Stimulated activated CD4-positive, alpha-beta T cell treated with anti-CD3 and anti-CD28 coated beads, TNF-alpha, amount 100 ng/mL, for 48 hours (primary cell): ENCODE measurements at places on chromosomes 6 and 20.

DNA sequence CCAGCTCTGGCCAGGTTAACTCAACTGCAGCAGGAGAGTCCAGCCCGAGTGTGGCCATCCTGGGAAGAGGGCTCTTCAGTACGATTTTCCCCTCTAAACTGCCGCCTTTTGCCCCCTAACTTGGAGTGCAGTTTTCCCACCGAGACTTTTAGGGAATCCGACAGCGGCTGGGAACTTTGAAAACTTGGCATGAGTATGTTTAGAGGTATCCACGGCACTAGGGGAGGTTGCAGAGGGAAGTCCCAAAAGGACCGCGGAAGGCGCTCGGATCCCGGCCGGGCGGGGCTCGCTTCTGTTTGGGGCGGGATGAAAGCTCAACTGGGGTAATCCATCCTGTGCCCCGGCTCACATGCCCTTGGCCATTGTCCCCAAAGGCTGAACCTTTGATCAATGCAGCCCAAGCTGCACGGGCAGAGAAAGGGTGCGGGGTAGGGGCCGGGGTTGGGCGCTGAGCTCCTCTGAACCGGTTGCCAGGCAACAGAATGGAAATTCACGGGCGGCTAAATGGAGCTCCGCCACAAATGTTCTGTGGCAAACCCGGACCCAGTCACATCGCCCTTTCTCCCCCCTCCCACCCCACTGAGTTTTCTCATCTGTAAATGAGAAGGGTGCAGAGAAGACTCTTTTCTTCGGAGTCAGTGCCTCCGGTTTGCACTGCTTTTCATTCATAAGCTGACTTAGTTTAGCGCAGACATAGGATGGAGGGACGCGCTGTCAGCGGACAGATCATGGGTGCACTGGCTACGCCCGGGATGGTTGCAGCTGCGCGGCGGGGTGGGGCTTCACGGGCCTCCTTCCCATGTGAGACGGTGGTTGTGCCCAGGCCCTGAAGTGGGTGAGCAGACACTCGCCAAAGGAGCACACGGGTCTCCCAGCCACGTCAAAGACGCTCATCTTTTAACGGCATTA lies 2.3 kb downstream of the BMP6 start:
- DNase-seq = no peak

DNA sequence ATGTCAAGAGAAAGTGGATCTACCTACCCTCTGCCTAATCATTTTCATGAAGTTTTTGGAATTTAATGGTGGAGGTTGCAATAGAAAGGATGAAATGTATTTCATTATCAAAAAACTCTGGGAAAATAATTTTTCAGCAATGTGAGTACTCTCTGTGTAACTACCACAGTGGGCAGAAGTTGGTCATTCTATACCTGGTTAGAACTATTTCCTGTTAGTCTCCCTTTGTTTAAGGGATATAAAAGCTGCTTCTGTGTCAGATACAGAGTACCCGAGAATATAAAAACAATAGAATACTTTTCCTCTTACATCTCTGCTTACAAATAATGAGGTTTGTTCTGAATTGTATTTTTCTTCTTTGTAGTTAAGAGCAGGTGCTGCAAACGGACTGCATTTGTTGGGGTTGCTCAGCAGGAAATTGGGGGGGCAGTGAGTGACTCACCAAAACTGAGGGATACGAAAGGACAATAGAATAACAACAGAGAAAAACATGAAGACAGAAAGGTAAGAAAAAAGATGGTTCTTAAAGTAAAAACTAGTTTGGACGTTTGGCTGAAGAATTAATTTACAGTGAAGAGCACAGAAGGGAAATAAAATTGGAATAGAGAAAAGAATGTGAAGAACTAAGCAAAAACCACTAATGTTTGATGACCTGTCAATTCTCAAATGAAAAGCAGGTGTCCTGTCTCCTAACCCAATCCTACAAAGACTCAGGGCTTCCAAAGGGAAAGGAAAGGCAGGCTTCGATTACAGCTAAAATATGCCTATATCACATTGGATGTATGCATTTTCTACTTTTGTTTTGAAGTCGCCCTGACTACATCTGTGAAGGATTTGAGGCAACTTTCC lies 703.1 kb downstream of the RFPL4B start:
- no peak for DNase-seq

- DNase-seq = no peak
Observed at GRCh38 chr6:20335872-20336271, 65.8 kb upstream of the E2F3 start.

- DNase-seq = no peak
Observed at GRCh38 chr20:63979229-63979556, 249 bp downstream of the SAMD10 start.

GRCh38 chr20:35006531-35006971 lies 50.9 kb downstream of the MYH7B start:
- DNase-seq = no peak

DNA sequence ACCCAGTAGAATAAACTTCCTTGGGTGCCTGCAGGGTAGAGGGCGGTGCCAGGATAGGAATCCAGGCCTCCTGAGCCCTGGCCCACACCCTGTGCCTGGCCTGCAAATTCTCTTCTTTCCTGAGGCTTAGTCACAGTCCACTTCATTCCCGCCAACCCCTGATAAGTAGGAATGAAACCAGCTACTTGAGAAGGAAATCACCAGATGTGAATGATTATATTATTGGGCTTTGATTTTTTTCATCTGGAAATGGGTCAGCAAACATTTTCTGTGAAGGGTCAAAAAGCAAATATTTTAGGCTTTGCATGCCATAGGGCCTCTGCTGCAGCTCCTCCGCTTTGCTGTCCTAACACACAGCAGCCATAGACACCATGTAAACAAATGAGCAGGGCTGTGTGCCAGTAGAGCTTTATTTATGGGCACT lies 50.2 kb downstream of the STK35 start:
- no peak for DNase-seq

DNA sequence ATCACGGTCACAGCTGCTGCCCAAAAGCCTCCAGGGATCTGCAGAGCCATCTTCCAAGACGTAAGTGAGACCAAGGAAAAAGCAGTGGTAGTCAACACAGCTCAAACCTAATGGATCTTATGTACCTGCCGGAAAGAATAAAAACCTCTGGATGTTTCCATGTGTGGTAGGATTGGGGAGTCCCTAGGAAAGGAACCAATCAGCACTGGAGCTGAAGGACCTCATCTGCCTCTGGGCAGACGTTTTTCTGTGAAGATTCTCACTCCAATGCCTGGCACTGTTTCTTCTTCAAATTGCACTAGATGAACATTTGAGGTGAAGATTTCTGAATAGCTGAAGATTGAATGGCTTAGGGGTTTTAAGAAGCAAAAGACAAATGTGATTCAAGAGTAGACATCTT lies at the start of gene HLA-DQB2:
HLA-DQB2 (minus strand) TSS at position 112 of the 400 bp plus-strand sequence; CDS start at position 50, 62 bp downstream.
- DNase-seq = no peak
